ENCODE measurements at places on chromosomes 2 and 18.

GRCh38 chr2:159185401-159186130, 100.9 kb downstream of the WDSUB1 start:
- no peak for DNase-seq

DNA sequence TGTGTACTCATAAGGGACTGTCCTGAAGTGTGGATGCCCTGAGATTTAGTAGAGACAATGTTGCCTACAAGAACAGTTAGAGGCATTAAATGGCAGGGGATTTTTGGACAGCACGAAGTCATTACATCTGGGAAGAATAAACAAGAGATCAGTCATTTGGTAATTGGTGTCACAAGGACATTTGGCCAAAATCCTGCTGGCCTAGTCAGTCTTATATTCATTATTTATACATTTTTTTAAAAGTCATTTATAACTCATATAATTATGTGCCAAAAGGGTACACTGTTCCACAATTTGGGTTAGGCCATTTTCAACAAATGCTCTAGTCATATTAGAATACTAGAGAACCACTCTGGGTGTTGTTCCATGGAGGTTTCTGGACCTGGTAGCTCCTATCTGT, 104.7 kb downstream of the LRATD1 start:
- no peak for DNase-seq

DNA sequence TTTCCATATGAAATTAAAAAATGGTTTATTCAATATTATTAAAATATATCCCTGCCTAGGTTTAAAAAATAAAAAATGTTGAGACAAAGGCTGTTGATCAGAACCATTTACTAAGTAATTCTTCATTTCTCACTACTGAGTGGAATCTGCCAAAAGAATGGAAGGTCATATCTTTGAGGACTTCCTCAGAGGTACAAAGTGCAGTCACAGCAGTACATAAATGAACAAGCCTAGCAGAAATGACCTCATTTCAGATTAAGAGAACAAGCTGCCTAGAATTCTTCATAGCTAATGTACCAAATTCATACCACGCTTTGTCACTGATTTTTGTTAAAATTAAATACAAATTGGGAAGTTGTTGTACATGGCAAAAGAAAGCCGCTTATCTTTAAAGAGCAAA, 318.9 kb upstream of the TFPI start:
- no peak for DNase-seq

GRCh38 chr2:230925879-230926765, 1.1 kb upstream of the GPR55 start:
- no peak for DNase-seq

- no peak for DNase-seq
These were observed 6.7 kb downstream of the TUBB6 start for GRCh38 chr18:12314591-12315305.

GRCh38 chr2:37506407-37507050, 162.1 kb downstream of the QPCT start:
- no peak for DNase-seq

DNA sequence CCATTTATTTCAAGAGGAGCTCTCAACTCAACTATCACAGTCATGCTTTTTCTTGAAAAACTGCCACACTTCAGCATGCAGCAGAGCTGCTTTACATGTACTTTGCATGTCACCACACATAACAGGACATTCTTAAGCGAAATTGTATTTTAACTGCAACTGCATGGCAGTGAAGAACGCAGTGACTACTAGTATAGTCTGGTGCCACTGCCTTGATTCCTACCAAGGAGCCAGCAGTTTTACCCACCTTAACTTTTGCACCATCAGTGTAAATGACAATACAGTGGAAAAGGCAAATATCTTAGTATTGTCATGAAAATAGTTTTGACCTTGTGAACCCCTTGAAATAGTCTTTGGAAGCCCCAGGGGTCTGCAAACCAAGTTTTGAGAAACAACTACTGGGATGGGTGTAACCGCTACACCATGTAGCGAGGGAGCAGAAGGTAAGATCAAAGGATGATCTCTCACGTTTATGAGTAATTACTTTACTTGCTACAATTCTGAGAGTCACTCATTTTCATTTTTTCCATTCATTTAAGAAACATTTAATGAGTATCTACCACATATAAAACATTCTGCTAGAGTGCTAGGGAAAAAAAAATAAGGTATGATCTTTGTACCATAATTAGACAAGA, 32.3 kb upstream of the MPP4 start:
- DNase-seq = no peak

DNA sequence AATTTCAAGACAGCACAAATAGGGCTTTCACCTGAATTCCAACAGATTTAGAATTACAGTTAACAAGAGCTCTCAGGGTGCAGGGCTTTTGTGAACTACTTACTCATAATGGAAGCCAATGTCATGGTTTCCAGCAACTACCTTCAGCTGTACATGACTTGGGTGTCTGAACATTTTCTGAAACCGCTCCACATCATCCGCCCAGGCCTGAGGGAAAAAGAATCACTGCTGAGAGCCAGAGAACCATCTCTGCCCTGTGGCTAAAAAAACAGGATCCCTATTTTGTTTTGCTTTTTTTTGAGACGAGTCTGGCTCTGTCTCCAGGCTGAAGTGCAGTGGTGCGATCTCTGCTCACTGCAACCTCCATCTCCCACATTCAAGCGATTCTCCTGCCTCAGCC, 18.8 kb downstream of the MPPE1 start:
- DNase-seq = no peak

GRCh38 chr2:119463136-119463535, 31.5 kb downstream of the TMEM37 start:
- no peak for DNase-seq

DNA sequence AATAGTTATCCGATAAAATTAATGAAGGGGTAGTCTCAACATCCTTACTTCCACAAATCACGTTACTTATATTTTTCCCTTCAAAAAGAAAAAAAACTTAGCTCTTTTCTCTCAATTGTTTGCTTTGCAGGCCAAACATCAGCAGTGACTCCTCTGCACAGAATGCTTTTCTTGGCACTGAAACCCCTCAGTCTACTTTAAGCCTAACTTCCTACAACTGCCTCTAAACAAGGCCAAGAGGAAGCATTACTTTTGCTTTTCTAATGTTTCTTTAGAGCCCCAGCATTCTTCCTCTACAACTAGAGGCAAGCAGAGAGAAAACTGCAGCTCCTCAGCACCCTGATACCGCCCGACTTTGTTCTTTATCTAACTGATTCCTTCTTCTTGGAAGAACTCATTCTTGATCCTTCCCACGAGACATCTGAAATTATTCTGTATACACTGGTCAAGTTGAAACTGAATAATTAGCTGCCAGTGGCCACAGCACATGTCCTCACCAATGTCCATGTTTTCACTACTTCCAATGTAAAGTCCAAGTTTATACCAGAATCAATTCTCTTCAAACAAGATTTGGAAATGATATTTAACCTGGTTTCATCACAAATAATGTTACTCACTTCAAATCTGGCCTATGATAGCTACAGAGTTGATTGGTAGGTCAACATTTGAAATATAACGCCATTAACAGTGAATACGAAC, 55.3 kb downstream of the DTNB start:
- DNase-seq = no peak

DNA sequence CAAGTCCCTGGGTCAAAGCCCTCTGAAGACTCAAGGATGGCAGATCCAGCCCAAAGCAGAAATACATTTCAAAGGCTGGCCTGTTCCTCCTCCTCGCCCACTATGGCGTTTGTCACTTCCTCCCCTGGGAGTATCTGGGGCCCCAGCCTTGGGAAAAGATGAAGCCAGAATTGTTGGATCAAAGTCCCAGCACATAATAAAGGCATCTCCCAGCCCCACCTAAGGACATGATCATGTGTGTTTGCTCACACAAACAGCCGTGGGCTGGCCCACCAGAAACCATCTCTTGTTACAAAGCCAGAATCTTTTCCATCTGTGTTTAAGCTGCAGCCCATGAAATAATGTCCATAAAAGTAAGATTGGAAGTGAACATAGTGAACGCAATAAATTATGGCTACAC, 50.1 kb upstream of the HAAO start:
- no peak for DNase-seq

GRCh38 chr2:127759931-127760330, 51.0 kb downstream of the WDR33 start:
- DNase-seq = no peak

- peak; percentile 70 for DNase-seq
These were observed 675 bp upstream of the SPIRE1 start for GRCh38 chr18:12658426-12659138.

DNA sequence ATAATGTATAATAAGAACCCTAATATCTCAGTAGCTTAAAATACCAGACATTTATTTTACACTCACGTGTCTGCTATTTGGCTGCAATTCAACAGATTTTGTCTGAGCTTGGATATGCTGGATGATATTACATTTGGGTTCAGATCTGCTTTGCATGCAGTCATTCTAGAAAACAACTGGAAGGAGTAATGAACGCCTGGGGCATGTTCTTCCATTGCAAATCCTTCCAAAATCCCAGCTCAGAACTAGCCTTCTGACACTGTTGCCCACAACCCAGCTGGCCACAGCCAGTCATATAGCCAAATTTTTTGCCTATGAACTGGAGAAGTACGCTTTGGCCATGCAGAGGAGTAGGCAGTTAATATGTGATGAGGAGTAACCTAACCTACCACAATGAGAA, 597.8 kb upstream of the VRK2 start:
- DNase-seq = no peak

DNA sequence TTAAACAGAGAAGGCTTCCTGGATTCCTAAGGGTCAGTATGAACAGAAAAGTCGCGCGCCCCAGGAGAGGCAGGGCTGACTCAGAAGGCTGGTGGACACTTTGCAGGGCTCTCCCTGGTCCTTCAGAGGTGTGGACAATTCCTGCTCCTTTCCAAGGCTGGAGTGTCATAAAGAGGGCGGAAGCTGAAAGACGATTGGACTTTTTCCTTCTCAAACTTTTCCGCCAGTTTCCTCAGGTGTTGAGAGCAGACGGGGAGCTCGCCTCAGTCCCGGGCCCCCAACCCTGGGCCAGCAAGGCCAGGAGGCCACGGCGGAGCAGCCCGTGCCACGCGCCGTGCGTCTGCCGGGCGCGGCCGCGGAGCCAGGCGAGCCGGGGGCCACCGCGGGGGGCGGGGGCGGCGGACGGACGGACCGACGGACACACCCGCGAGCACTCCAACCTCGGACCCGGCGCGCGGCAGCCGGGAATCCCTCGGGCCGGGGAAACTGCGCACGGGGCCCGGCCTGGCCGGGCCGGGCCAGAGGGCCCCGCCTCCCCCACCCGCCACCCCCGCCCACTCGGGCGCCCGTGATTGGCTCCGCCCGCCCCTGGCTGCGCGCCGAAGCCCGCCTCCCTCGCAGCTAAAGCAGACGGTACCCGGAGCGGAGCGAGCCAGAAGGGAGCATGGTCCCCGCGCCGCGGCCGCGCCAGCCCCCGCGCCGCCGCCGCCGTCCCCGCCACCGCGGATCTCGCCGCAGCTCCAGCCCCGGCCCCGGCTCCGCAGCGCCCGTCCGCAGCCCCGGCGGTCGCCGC, at the start of gene KLHL29:
TSS of gene KLHL29 (plus strand) at position 629 of the 793 bp plus-strand sequence. CDS start 177,018 bp downstream, outside the sequence.
- DNase-seq = peak; percentile 69

- DNase-seq = no peak
These were observed 14.0 kb upstream of the BCL2L11 start for GRCh38 chr2:111106706-111107105.

DNA sequence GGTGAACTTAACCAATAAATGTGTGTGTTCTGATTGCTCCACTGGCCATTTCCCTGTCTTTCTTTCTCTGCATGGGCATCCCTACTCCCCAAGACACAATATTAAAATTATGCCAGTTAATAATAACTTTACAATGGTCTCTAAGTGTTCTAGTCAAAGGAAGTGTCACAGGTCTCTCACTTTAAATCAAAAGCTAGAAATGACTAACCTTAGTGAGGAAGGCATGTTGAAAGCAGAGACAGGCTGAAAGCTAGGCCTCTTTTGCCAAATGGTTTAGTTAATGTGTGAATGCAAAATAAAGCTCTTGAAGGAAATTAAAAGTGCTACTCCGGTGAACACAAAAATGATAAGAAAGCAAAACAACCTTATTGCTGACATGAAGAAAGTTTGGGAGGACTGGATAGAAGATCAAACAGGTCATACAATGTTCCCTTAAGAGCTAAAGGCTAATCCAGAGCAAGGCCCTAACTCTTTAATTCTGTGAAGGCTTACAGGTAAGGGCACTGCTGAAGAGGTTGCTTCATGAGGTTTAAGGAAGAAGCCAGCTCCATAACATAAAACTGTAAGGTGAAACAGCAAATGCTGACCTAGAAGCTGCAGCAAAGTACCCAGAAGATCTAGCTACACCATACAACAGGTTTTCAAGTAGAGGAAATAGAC, 44.0 kb upstream of the ARHGAP15 start:
- no peak for DNase-seq

- DNase-seq = no peak
These were observed 47.3 kb downstream of the QPCT start for GRCh38 chr2:37391711-37392110.

DNA sequence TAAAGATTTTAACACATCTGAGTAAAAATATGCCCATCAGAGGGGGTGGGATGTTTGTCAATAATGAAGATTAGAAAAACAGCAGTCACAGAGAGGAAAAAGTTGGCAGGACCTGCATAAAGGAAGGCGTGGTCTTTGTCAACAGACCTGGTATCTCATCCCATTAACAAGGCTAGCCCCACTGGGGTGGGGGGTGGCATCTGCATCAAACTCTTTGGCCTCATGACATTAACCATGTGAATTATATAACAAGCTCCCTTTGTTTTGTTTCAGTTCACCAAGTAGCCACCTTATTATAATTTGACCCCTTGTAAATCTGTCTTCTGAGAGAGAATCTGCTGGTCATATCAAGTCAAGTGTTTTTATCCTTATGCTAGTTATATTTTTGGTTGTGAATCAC, 28.8 kb downstream of the NEMP2 start:
- no peak for DNase-seq

DNA sequence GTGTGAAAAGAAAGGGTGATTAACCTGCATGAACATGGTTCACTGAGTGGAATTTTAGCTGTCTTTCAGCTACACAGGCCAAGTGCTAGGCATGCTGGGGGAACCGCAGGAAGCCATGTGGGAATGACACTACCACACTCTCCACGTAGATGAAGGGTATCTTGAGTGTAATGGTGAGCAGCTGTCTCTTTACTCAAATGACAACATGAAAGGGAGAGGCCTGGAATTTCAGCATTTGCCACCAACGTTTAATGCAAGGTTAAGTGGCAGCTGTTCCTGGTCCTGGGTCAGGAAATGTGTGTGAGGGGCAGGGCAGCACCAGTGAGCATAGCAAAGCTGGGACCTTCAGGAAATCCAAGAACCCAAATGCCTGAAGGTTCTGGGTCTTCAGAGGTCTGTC, 588.4 kb downstream of the SLC4A3 start:
- DNase-seq = no peak

DNA sequence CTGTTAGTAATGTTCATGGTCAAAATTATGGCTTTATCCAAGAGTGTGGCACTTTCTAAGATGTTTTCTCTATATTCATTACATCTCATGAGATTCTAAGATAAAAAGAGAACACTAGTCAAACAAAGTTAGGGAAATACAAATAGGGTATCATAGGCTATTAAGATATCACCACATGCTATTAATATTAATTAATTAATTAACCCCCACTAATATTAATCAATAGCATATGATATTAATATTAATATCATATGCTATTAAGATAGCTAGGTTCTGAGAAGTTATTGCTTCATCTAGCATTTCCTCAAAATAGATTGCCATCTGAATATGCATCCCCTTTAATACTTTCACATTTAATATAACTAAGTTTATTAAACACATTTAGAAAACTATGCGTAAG, 22.1 kb downstream of the DSG3 start:
- DNase-seq = no peak

GRCh38 chr2:241607162-241607885, 29.6 kb downstream of the THAP4 start:
- DNase-seq = no peak

GRCh38 chr2:211045025-211045424, 488.6 kb downstream of the CPS1 start:
- DNase-seq = no peak

- DNase-seq = no peak
These were observed 167.0 kb downstream of the BCL11A start for GRCh38 chr2:60386436-60386835.
